HFFc6 (cell line): ENCODE measurements at places on chromosomes 3 and 15. TPM values are rescaled to one million over a fixed set of nuclear protein-coding genes. Genes with fewer than 3 reads are reported as not detected.

GRCh38 chr3:57154470-57155309 is 10.5 kb downstream of the IL17RD start:
- no peak for DNase-seq

DNA sequence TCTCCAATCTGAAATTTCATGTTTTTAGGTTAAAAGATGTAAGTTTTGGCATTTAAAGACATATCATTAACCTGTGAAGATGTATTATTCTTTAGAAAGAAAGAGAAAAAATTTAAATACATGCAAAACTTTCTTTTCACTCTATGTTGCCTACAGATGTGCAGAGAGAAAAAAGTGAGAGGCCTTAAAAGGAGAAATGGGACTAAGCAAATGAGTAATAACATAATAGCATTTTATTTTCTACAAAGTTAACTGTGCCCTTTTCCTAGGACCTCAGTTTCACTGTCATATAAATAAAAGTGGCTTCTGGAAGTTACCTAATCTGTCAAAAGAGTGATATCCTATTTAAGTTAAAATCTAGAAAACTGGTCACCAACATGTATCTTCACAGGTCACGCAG is 16.1 kb downstream of the DAZL start:
- DNase-seq: no peak

The PRSS50 gene
- not detected in 2 replicates for total RNA-seq

The NOX5 gene
- 0.12 to 0.72 TPM (median 0.19 TPM) in 3 replicates for total RNA-seq

- peak; percentile 40 for DNase-seq
These were observed 106.7 kb upstream of the TNIK start for GRCh38 chr3:171566803-171567422.

DNA sequence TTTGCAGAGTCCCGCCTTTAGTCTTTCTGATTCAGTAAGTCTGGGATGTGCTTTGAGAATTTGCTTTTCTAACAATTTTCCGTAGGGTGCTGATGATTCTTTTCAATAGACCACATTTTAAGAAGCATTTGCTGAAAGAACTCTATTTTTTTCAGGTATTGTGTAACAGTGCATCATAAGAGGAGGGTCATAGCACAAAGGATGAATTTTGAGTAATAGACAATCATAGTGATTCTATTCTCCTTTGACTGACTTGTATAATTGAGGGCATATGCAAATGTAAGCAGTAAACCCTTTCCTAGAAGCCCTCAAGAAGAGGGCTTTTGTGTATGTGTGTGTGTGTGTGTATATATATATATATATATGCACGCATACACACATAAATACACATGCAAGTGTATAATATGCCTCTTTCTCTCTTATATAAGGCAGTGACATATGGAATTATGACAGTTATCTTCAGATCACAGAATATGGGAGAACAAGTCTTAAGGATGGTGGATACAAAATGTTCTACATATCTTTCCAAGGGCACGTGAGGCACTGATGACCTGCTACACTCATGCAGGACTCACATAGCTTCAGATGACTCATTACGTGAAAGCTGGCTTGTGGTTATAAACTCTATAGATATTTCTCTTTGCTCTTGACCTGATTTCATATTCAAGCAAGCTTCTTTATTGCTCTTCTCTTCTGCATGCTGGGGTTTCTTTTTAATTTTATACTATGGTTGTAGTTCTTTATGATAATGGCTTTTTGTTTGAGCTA is 6.5 kb upstream of the PLSCR1 start:
- DNase-seq: peak; percentile 82

- no peak for DNase-seq
These were observed 116.4 kb upstream of the RAD18 start for GRCh38 chr3:9079676-9080075.

- peak; percentile 82 for DNase-seq
These were observed 37.8 kb downstream of the HMCES start for GRCh38 chr3:129316248-129317013.

DNA sequence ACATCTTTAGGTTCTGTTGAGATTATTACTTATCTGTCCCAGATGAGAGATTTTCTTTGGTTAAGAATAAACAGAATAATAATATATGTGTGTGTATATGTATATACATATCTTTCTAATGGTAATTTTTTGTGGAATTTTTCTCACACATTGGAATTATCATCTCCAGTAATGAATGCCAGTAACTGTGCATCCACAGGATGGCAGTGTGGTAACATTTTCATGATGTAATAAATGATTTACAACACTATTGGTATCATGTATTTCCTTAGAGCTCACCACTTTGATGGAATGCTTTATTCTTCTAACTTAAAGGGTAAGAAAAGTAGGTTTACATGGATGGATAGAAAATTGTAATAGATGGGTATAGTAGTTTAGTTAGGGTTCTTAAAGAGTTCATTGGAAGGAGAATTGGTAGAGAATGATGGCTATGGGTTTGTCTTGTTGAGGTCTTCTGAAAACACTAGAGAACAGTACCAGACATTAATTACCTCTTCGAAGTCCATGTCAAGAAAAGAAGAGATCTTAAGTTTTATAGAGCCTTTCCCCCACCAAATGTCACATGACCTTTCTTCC is 78.1 kb downstream of the STT3B start:
- DNase-seq: peak; percentile 55

The OR5K2 gene
- total RNA-seq: not detected in 3 replicates

The SLC51A gene
- total RNA-seq: not detected in 2 replicates

GRCh38 chr3:18847583-18848197 is 300.6 kb upstream of the KCNH8 start:
- DNase-seq: no peak

DNA sequence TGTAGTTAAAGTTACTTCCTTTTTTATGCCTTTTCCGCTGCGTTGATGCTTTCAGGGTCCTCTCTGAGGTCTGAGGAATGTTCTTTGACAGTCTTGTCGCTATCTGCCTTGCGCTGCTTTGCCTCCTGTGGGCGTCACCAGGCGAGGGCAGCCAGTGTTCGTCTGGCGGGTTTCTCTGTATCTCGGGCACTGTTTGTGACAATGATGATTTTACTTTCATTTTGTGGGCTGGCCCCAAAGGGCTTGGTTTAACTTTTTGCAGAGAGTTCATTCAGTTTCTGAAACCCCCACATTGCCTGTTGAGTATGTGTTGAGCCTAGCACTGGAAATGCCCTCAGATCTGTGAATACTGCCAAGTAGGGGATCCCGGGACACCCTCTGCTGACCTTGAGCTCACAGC is 24.6 kb upstream of the SACM1L start:
- no peak for DNase-seq

DNA sequence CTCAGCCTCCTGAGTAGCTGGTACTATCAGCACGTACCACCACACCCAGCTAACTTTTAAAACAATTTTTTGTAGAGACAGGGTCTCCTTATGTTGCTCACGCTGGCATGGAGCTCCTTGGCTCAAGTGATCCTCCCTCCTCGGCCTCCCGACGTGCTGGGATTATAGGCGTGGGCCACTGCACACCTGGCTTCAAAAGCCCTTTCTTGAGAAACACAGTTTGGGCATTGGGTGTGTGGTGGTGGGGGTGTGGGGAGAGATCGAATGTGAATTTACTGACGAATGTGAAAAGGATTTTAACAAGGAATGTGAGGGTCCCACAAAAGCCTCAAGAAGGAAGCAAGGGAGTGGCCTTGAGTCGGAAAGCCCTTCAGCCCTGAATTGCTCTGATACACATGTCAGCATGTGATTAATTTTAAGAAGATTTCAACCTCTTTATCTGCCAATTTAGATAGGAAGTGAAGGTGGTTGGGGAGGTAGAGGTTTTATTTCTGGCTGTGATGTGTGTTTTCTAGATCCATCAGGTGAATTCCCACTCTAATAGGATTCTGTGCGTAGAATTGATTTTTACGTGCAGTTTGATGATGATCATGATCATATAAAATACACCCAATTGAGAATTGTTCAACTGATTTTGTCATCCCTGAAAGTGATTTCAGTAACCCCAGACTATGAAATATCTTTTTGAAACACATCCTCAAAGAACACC is 1.1 kb downstream of the CCR4 start:
- no peak for DNase-seq

The STRIT1 gene
- total RNA-seq: not detected in 2 replicates

DNA sequence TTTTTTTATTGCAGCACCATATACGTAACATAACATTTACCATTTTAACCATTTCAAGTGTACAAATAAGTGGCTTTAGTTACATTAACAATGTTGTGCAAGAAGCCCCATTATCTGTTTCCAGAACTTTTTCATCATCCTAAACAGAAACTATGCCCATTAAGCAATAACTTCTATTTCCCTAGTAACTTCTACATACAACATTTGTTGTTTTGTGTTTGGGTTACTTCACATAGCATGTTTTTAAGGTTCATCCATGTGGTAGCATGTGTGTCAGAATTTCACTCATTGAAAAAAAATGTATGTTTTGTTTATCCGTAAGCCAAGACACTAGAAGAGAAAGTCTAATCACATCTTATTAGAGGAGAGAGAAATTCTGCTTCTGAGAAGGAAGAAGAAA is 450.5 kb upstream of the PDZRN3 start:
- no peak for DNase-seq

The CD200 gene
- not detected in 3 replicates for total RNA-seq

GRCh38 chr3:143265501-143266070 is 146.0 kb downstream of the CHST2 start:
- no peak for DNase-seq

- DNase-seq: no peak
These were observed 475.4 kb downstream of the OCA2 start for GRCh38 chr15:27623560-27624305.

The UROC1 gene
- total RNA-seq: not detected in 3 replicates

GRCh38 chr15:59536553-59536952 is 75.0 kb upstream of the GCNT3 start:
- no peak for DNase-seq

GRCh38 chr3:150627557-150627956 is 24.4 kb downstream of the SELENOT start:
- no peak for DNase-seq

- DNase-seq: peak; percentile 86
These were observed 82.6 kb upstream of the GCNT3 start for GRCh38 chr15:59528961-59529402.

DNA sequence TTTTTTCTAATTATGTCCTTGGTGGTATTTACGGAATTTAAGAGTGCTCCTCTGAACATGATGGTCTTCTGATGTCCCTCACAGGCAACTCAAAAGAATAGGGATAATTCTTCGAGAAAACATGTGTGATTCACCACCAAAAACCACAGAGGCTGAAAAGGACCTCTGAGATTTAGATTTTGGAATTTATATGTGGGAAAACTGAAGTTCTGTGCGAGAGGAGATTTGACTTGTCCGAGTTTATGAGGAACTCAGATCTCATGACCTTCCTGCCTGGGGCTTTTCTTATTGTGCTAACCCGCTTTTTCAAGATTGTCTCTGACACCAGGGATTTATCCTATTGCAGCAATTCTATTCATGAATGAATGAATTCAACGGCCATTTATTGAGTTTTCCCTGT is 142.4 kb downstream of the FAM43A start:
- no peak for DNase-seq

- DNase-seq: no peak
These were observed 6.5 kb upstream of the ETV5 start for GRCh38 chr3:186115239-186115996.

DNA sequence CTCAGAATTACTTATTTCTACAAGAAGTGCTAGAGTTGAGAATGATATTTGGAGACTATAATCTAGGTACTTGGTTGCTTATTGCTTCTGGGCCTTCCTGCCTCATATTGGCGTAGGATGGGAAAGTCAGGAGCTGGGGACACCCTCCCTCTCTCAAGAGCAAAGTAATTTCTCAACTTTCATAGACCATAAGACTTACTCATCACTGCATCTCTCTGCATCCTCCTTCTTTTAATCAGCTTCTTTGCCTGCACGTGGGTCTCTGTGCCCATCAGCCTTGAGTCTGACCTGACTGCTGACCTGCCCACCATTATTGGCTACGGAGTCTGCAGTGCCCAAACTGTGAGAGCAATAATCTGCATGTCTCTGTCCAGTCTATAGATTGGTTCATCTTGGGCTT is 27.3 kb upstream of the XIRP1 start:
- DNase-seq: no peak

DNA sequence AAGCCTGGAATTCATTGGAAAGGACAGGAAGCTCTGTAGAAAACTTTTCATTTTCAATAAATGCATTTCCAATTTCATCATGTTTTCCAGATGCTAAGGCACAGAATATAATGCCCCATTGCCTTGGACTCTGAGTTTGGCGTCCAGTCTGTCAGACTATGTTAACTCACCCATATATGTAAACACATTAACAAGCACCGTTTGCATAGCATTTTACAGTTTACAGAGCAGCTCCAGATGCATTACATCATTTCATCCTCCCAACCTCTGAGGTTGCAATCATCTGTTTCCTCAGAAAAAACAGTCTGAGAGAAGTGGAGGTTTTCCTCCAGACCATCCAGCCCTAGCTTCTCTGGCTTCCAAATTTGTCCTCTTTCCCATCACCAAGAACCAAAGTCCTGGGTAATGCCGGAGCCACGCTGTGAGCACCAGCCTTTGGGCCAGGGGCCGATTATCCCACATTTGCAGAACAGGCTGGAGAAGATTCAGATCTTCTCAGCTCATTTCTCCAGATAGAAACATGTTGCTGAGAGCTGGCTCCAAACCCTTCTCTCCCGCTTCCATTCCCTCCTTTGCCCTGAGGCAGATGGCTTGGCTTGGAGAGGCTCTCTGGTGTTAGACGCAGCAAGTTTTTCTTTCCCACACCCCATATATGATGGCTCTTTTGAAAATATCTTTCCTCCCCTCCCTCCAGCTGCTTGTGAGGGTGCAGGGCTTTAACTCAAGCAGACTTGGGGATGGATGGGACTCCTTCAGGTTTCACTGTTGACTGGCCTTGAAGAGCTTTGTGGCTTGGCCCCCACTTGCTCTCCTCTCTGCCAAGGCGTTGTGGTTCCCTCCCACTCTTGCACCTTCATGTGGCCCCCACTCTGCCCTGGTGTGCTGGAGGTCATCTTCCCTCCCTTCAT is 26.0 kb downstream of the CYP19A1 start:
- no peak for DNase-seq

DNA sequence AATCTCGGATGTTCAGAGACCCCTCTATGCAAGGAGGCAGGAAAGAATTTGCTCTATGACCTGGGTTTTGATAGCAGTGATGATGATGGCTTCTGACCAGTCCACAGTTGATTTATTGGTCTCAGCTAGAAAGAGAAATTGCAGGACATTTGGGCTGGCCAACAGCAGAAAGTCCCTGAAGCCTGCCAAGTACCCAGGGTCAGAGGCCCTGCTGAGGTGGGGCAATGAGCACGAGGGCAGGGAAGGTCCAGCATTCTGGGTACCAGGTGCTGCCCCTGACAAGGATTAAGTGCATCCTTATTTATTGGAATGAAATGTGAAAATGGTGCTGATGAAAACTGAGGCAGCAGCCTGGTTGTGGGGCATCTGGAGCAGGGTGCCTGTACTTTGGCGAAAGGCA is 19.8 kb downstream of the C3orf62 start:
- DNase-seq: no peak

The FANCD2 gene
- 8.2 to 17.4 TPM (median 16.6 TPM) in 3 replicates for total RNA-seq
